ENCODE measurements at places on chromosomes 16 and 17. TPM values are rescaled to one million over a fixed set of nuclear protein-coding genes. Genes with fewer than 3 reads are reported as not detected.

- no peak for DNase-seq
Measured at GRCh38 chr16:84053237-84053636, 10.6 kb upstream of the SLC38A8 start.

GRCh38 chr17:39357986-39358385, 43.4 kb downstream of the FBXL20 start:
- DNase-seq, result no peak

- DNase-seq, result peak; percentile 39
Measured at GRCh38 chr17:79082311-79083190, 7.9 kb downstream of the ENGASE start.

- DNase-seq, result no peak
Measured at GRCh38 chr16:54522584-54522983, 236.0 kb upstream of the IRX3 start.

DNA sequence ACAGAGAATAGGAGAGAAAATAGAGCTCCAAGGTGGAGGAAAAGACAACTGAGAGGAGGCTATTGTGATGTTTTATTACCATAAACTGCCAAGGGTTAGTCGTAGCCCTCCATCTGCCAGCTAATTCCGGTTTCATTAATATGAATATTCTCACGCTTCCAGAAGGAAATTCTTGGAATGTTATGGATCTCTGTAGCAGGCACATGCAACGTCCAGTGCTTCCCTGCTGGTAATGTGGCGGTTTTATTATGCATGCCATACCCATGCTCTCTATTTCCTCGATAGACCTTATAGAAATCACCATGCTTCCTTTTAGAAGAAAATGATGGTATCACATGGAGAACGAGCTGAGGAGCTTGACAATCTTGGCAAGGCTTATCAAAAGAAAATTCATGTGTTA, 463.6 kb downstream of the MAF start:
- DNase-seq, result no peak

DNA sequence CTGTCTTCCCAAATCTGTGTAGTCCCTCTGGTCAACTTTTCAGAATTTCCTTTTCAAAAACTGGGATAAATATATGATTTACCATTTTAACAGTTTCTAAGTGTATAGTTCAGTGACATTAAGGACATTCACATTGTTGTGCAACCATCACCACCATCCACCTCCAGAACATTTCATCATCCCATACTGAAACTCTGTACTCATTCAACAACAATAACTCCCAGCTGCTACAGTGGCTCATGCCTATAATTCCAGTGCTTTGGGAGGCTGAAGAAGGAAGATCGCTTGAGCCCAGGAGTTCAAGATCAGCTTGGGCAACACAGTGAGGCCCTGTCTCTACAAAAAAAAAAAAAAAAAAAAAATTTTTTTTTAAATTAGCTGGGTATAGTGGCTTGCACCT, 131.0 kb downstream of the AATF start:
- DNase-seq, result no peak

The MT1F gene
- not detected for total RNA-seq

The EMP2 gene
- 53.0 TPM for total RNA-seq

GRCh38 chr17:38728290-38728831, 1.8 kb upstream of the CISD3 start:
- no peak for DNase-seq

GRCh38 chr16:85992359-85992758, 93.4 kb downstream of the IRF8 start:
- DNase-seq, result peak; percentile 40

DNA sequence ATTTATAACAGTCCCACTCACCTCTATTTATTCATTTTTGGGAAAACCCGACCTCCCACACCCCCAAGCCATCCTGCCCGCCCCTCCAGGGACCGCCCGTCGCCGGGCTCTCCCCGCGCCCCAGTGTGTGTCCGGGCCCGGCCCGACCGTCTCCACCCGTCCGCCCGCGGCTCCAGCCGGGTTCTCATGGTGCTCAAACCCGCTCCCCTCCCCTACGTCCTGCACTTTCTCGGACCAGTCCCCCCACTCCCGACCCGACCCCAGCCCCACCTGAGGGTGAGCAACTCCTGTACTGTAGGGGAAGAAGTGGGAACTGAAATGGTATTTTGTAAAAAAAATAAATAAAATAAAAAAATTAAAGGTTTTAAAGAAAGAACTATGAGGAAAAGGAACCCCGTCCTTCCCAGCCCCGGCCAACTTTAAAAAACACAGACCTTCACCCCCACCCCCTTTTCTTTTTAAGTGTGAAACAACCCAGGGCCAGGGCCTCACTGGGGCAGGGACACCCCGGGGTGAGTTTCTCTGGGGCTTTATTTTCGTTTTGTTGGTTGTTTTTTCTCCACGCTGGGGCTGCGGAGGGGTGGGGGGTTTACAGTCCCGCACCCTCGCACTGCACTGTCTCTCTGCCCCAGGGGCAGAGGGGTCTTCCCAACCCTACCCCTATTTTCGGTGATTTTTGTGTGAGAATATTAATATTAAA, 638 bp upstream of the TMEM88 start:
- no peak for DNase-seq

GRCh38 chr17:32960815-32961214, 30.8 kb upstream of the SPACA3 start:
- DNase-seq, result no peak

The CD7 gene
- total RNA-seq, result 1.4 TPM

The IRX6 gene
- 0.13 TPM for total RNA-seq

The CDH11 gene
- 67.8 TPM for total RNA-seq

DNA sequence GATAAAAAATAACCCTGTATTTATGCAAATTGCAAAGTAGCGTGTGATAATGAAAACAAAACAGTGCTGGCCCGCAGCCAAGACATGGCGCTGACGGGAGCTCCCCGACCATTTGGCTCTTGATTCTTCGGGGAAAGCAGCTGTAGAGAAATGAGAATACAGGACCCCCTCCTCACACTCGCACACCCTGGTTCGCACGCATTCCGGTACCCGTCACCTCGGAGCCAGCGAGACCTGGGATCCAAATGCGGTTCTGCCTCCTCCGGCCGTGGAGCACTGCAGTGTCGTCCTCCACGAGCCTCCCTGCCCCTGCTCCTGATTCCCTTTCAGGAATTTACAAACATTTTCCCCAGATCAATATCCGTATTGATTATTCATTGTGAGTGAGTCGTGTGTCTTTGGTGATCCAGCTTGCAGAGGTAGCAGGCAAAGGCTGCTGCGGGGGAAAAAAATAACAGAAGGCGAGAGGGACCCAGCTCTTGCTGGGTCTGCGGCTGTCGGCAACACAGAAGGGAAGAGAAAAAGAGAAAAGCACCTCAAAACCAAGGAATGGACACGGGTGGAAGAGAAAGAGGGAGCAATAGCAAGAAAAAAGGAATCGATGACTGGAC, 184.1 kb upstream of the ZFHX3 start:
- no peak for DNase-seq

DNA sequence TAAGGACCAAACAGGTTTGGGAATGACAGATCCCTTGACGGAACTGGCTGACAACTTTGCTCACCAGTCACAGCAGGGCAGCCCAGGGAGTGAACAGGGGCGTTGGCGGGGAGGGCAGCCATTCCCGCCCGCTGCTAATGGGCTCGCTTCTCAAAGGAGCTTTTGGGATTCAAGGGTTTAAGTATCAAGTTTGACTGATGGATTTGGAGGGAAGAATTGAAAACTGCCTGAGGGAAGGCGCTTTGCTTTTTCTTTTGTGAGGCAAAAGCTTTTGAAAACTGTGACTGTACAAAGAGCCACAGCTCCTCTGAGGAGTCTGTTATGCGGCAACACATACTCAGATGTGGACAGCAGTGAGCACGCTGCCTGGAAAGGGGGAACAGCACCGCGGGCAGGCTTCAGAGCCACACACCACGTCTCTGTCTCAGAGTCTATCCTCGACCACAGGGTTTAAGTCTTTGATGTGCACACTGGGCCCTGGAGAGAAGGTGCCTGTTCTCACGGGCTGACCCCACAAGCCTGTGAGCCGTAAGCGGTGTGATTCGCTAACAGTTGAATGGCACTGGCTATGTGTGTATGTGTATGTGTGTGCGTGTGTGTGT, 79.9 kb upstream of the HSBP1 start:
- DNase-seq, result no peak

The DGKE gene
- total RNA-seq, result 3.1 TPM

The CDRT4 gene
- 3.4 TPM for total RNA-seq

The DBF4B gene
- total RNA-seq, result 4.6 TPM

GRCh38 chr17:75124819-75125162, 6.8 kb downstream of the NT5C start:
- DNase-seq, result no peak

DNA sequence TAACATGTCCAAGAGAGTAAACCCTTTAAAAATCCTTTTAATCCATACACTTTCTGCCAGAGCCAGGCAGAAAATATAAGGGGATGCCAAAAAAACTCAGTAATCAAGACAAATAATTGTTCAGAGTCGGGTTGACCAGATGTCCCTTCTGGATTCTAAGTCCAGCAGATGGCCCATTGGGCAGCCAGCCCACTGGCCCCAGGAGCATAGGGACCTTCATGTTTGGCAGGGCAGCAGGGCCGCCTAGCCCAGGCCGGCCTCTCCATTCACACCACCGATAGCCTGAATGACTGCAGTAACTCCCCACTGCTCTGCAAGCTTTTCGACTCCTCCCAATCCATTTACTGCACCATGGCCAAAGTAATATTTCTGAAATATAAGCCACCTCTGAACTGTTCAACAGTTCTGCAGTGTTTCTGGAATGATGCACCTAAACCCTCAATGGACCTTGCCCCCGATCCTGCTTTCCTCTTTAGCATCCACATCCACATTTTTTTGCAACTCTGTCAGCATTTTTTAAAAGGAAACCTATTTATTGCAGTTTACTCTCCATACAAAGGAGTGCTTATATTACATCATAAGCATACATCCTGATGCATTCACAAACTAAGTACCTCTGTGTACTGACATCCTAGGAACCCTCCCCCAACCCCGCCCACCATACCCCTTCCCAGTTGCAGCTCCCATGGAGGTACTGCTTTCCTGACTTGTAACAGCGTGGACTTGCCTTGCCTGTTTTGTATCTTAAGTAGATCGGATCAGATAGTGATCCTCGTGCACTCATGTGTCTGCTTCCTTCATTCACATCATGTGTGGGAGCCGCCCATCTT, 46.4 kb downstream of the LDHD start:
- DNase-seq, result peak; percentile 41

The TBC1D3I gene
- total RNA-seq, result 0.13 TPM

DNA sequence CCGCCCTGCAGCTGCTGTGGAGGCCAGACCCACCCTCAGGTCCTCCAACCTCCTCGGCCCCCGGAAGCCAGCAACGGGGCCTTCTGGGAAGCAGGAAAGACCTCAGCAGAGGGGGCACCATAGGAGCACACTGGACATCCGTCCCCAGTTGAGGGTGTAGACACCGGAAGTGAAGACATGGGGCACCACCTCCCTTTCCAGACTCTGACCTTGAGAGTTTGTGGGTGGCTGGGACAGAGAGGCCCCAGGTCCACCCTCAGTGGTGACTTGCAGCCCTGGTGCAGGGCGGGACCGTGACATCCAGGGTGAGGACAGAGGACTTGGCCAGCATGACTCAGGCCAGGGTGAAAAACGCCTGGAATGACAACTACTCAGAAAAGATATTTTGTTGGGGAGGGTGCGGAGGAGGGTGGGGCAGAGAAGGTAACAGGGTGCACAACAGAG, 19.9 kb downstream of the CEP295NL start:
- peak; percentile 94 for DNase-seq

- DNase-seq, result no peak
Measured at GRCh38 chr16:14389359-14389758, 240.7 kb downstream of the PARN start.

The ELAC2 gene
- total RNA-seq, result 73.1 TPM

- no peak for DNase-seq
Measured at GRCh38 chr17:28096756-28097155, 54.3 kb downstream of the NLK start.

DNA sequence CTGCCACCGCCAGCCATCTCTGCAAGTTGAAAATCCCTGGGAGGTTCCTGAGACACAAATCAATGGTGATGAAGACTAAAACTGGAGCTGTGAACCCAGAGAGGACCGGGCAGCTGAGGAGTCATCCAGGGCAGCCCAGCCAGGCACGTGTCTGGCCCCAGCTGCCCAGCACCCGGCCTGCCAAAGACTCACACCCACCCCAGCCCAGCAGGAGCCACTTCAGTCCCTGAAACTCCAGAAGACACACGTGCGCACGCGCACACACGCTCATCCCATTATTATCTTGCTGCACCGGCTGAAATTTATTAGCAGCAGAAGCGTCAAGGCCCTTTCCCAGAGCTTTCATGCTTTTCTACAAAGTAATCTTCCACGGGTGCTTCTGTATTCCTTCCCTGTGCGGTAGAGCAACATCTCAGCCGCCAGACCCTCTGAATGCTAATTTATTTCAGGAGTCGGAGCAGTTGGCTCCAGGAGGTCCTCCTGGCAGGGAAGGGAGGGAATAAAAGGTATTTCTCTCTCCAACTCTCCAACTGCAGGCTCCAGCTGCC, 59.8 kb upstream of the RBFOX3 start:
- DNase-seq, result no peak

The EXOC3L1 gene
- 0.99 TPM for total RNA-seq

DNA sequence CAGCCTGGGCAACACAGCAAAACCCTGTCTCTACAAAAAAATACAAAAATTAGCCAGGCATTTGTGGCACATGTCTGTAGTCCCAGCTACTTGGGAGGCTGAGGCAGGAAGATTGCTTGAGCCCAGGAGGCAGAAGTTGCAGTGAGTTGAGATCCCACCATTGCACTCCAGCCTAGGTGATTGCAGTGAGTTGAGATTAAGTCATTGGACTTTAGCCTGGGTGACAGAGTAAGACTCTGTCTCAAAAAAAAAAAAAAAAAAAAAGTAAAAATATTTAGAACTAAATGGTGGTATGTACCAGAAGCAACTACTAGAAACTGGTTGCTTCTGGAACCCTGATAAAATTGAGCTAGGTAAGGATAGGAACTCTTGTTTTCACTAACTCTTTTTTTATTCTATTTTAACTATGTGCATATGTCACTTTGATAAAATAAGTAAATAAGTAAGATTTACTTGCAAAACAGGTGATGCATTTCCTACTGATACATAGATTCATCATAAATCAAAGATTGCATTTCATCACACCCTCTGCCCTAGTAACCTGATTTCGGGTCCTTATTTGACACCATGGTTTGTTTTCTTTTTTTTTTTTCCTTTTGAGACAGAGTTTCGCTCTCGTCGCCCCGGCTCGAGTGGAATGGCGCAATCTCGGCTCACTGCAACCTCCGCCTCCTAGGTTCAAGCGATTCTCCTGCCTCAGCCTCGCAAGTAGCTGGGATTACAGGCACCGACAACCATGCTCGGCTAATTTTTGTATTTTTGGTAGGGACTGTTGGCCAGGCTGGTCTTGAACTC, 66.0 kb downstream of the USP32 start:
- no peak for DNase-seq

DNA sequence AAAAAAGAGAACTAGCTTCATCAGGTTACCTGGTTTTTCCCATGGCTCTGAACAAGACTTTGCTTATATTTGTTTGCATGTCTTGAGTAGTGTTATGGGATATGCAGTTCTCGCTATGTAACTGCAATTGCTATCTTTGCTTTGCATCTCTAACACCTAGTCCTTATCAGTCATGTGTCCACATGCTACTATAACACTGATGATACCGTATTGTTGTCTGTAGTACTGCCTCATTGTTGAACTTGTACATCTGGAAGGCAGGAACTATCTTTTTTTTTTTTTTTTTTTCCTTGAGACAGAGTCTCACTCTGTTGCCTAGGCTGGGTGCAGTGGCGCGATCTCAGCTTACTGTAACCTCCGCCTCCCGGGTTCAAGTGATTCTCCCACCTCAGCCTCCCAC, 2.5 kb downstream of the PSME3 start:
- no peak for DNase-seq

Measured in myocyte (in vitro differentiated cells).